Lung (tissue), 17 donors: ENCODE measurements at places on chromosomes 3 and 15. TPM values are rescaled to one million over a fixed set of nuclear protein-coding genes. Genes with fewer than 3 reads are reported as not detected.
A peak's percentile ranks its signal among the peaks of the same experiment; 100 is the strongest.

DNA sequence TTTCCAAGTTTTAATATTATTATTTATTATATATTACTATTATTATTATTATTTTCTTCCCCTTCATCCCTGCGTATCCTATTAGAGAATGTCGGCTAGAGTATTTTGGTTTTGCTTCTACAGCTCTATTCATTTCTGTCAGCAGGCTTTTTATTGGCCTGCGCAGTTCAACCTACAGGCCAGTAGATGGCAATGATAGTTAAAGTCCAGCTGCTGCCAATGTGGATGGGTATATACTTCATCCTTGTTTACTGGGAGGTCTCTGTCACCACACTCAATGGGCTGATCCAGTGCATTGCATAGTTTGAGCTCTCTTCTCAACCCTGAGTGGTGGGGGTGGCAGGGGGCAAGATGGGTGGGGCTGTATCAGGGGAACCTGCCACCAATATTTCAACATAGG, 799.8 kb downstream of the NSUN3 start:
- no peak overlapping the region for H3K27ac ChIP-seq
- H3K4me3 ChIP-seq = no peak overlapping the region
- H3K36me3 ChIP-seq = no peaks in the 10 kb centered on the region
- no peaks in the 10 kb centered on the region for H3K27me3 ChIP-seq
- no peaks in the 10 kb centered on the region for H3K4me1 ChIP-seq

- no peak overlapping the region for H3K4me3 ChIP-seq
- no peak overlapping the region for H3K27ac ChIP-seq
- no peaks in the 10 kb centered on the region for H3K27me3 ChIP-seq
Measured at GRCh38 chr3:43951813-43952212, 261.1 kb downstream of the ABHD5 start.

DNA sequence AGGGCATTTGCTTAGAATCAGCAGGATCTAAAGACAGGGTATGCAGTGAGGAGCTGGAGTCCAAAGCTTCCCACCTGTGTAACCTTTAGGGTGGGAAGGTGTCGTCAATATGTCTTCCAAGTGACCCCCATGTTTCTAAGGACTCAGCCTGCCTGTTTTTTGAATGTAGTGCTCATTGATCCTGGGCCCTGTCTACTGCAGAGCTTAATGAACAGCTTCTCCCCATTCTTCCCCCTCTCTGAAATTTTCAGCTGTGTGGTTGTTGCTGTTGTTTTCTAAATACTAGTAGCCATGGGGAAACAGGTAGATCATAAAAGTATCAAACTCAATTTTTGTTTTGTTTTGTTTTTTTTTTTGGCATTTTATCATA, 39.7 kb downstream of the MBNL1 start:
- H3K36me3 ChIP-seq = no peaks in the 10 kb centered on the region
- H3K27ac ChIP-seq = peak overlapping the region; percentile 85
- no peak overlapping the region for H3K4me3 ChIP-seq
- no peaks in the 10 kb centered on the region for H3K27me3 ChIP-seq

- no peak overlapping the region for H3K4me3 ChIP-seq
- H3K4me1 ChIP-seq = no peaks in the 10 kb centered on the region
- DNase-seq = no peak
- H3K36me3 ChIP-seq = no peaks in the 10 kb centered on the region
- no peak overlapping the region for H3K27ac ChIP-seq
Measured at GRCh38 chr3:189235214-189235613, 63.4 kb downstream of the TPRG1 start.

DNA sequence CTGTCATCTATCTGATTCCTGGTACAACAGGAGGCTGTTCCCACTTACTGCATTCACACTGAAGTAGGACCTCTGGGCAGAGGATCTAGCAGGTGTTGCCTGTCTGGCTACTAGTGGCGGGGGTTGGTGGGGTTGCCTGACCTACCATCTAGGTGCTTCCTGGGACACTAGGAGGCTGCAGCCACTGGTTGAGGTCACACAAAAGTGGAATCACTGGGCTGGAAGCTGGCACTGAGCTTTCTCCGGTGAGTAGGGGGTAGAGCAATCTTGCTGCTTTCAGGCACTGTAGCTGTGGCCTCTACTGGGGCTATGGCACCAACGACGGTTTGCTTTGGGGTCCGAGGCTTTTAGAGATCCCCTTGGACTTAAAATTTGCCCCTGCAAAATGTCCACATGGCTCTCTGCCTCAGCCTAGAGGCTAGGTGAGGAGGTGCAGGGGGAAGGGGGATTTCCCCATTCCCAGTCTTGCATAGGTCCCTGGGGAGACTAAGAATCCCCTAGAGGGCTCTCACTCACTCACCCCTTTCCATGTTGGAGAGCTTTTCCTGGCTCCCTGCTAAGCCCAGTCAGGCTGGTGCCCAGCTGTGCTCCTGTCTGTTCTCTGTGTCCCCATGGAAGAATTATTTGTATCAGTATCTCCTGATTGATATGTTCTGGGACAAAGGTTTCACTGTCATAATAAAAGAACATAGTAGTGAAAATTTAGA, 397.7 kb upstream of the EPHA6 start:
- no peaks in the 10 kb centered on the region for H3K27me3 ChIP-seq
- no peak overlapping the region for H3K27ac ChIP-seq
- DNase-seq = no peak
- no peak overlapping the region for H3K4me3 ChIP-seq
- H3K36me3 ChIP-seq = no peaks in the 10 kb centered on the region
- no peaks in the 10 kb centered on the region for H3K4me1 ChIP-seq

GRCh38 chr3:155070932-155071387, 9.2 kb upstream of the MME start:
- H3K36me3 ChIP-seq = no peaks in the 10 kb centered on the region
- H3K27me3 ChIP-seq = no peaks in the 10 kb centered on the region
- DNase-seq = no peak
- no peaks in the 10 kb centered on the region for H3K4me1 ChIP-seq
- H3K27ac ChIP-seq = no peak overlapping the region
- no peak overlapping the region for H3K4me3 ChIP-seq

GRCh38 chr3:133937756-133938601, 42.3 kb upstream of the RAB6B start:
- peaks cover 6% of the 10 kb centered on the region for H3K4me1 ChIP-seq
- no peak overlapping the region for H3K4me3 ChIP-seq
- H3K27me3 ChIP-seq = no peaks in the 10 kb centered on the region
- DNase-seq = peak; percentile 83
- no peak overlapping the region for H3K27ac ChIP-seq

DNA sequence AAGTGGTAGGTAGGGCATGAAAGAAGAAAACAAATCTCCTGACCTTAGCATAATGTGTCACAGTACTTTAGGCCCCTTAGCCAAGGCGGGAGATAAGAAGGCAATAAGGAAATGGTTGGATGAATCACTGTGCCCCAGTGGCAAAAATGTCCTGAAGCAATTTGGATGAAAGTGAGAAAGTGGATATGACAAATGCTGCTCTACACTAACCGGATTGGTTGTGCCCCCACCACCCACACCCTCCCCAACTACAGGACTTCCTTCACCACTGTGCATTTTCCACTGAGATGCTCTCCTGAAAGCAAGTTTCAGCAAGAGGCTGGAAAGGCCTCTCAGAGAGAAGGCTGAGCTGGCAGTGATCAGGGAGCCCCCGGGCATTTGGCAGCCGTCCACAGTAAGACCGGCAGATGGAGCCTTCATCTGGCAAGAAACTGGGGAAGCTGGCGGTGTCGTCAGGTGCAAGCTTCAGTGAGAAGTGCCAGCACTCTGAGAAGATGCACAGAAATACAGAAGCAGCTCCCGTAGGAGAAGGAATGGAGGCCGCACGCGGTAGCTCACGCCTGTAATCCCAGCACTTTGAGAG, 63.8 kb downstream of the ATP1B3 start:
- H3K27ac ChIP-seq = no peak overlapping the region
- no peaks in the 10 kb centered on the region for H3K36me3 ChIP-seq
- H3K4me1 ChIP-seq = no peaks in the 10 kb centered on the region
- peak; percentile 26 for DNase-seq
- H3K4me3 ChIP-seq = no peak overlapping the region
- no peaks in the 10 kb centered on the region for H3K27me3 ChIP-seq

The STAC gene
- 17.2 TPM for total RNA-seq

The CERS3 gene
- total RNA-seq = 0.23 TPM

DNA sequence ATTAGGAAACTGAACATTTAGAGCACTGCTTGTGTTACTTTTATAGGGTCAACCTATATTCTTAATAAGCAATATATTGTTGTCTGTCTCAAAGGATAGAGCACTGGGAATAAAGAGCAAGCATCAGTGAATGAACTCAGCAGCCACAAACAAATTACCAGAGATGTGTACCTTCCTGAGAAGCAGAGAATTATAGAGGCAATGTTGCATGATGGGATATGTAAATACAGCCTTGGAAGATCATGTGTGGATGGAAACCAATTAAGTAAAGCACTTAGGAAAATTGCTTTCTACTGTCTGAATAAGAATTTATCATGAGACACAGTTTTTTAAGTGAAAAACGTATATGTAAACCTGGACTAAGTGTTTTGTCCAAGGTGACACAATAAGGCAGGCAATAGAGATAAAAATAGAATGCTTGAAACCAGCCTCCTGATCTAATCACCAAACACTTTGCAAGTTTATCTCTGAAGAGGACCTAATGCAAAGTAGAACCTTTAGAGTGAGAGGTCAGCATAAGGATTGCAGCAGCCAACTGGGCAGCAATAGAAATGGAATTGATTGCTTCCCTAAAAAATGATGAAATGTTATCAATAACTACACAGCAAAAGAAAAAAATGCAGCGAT, 848.0 kb downstream of the TUSC7 start:
- no peak overlapping the region for H3K27ac ChIP-seq
- H3K36me3 ChIP-seq = no peaks in the 10 kb centered on the region
- DNase-seq = no peak
- no peak overlapping the region for H3K4me3 ChIP-seq

GRCh38 chr15:85616549-85617110, 178.1 kb downstream of the KLHL25 start:
- H3K27me3 ChIP-seq = no peaks in the 10 kb centered on the region
- DNase-seq = peak; percentile 88
- H3K4me3 ChIP-seq = no peak overlapping the region

- DNase-seq = peak; percentile 88
- no peaks in the 10 kb centered on the region for H3K36me3 ChIP-seq
Measured at GRCh38 chr3:69445024-69445423, 59.1 kb upstream of the FRMD4B start.

DNA sequence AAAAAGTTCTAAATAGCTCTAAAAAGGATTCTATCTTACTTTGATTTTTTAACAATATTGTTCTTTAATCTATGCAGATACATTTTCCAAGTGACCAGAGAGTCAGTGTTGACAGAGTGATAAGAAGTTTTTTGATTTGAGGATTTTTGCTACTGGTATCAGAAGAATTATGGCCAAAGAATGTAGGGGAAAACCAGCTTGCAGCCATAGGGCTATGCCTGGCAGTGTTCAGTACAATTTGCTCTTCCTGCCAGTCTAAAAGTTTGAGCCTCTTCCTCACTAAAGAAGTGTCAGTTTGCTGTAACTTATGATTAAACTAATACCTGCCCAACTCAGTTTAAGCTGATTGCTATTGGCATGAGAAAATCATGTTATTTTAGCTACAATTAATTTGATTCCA, 35.3 kb upstream of the FSIP1 start:
- no peak overlapping the region for H3K27ac ChIP-seq
- no peaks in the 10 kb centered on the region for H3K36me3 ChIP-seq
- H3K4me1 ChIP-seq = peaks cover 3% of the 10 kb centered on the region
- H3K27me3 ChIP-seq = no peaks in the 10 kb centered on the region
- no peak for DNase-seq

- no peaks in the 10 kb centered on the region for H3K4me1 ChIP-seq
- DNase-seq = peak; percentile 20
- no peaks in the 10 kb centered on the region for H3K27me3 ChIP-seq
- H3K36me3 ChIP-seq = no peaks in the 10 kb centered on the region
Measured at GRCh38 chr15:99536422-99537040, 29.3 kb upstream of the MEF2A start.

DNA sequence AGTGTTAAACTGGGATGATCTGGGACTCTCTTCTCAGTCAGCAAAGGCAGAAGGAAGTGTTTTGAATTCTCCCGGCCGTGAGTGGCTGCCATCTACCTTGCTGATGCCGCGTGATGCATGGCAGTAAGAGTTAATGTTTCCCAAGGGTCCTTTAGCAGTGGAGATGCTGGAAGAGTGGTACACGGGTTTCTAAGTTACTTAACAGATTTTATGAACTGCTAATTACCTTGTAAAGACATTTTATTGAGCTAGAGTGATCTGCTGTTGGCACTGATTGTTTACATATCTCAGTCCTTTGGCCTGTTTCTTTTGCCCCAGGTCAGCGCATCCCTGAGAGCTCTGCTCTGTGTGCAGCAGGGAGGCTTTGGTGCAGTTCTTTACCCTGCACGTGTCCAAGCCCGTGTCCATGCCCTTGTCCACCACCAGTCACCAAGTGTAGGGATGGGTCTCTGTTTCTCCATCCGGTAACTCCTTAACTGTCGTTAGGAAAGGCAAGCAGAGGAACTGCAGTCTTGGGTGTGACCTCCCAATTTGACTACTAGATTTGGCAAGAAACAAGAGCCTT, 172.3 kb downstream of the SLCO3A1 start:
- no peaks in the 10 kb centered on the region for H3K27me3 ChIP-seq
- H3K36me3 ChIP-seq = no peaks in the 10 kb centered on the region
- peaks cover 6% of the 10 kb centered on the region for H3K4me1 ChIP-seq
- H3K4me3 ChIP-seq = no peak overlapping the region
- DNase-seq = no peak

- no peak overlapping the region for H3K27ac ChIP-seq
- no peaks in the 10 kb centered on the region for H3K4me1 ChIP-seq
- no peak overlapping the region for H3K4me3 ChIP-seq
- H3K36me3 ChIP-seq = no peaks in the 10 kb centered on the region
- peak; percentile 88 for DNase-seq
Measured at GRCh38 chr3:37779289-37780152, 82.2 kb upstream of the CTDSPL start.

DNA sequence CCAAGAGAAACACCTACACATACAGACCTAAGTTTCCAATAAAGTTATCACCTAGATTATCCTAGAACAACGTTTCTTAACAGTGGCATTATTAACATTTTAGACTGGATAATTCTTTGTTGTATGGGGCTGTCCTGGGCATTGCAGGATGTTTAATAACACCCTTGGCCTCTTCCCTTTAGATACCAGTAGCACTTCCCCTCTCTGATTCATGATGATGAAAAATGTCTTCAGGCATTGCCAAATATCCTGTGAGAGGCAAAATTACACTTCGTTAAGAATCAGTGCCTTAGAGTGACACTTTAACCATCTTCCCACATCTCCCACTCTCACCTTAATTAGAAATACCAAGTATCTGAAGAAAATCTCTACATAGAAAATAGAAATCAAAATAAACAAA, 352.6 kb downstream of the CGGBP1 start:
- DNase-seq = no peak
- no peaks in the 10 kb centered on the region for H3K36me3 ChIP-seq
- no peaks in the 10 kb centered on the region for H3K27me3 ChIP-seq
- no peak overlapping the region for H3K27ac ChIP-seq
- no peaks in the 10 kb centered on the region for H3K4me1 ChIP-seq

GRCh38 chr3:104886220-104886995, 480.3 kb upstream of the ALCAM start:
- no peaks in the 10 kb centered on the region for H3K27me3 ChIP-seq
- DNase-seq = no peak
- no peaks in the 10 kb centered on the region for H3K4me1 ChIP-seq

GRCh38 chr3:123075359-123075758, 8.5 kb downstream of the PDIA5 start:
- DNase-seq = no peak
- no peak overlapping the region for H3K27ac ChIP-seq
- H3K4me1 ChIP-seq = peaks cover 12% of the 10 kb centered on the region
- no peaks in the 10 kb centered on the region for H3K27me3 ChIP-seq
- H3K4me3 ChIP-seq = no peak overlapping the region
- no peaks in the 10 kb centered on the region for H3K36me3 ChIP-seq

GRCh38 chr15:82306791-82307713, 42.2 kb downstream of the GOLGA6L10 start:
- no peak for DNase-seq
- H3K27me3 ChIP-seq = no peaks in the 10 kb centered on the region
- H3K36me3 ChIP-seq = no peaks in the 10 kb centered on the region
- no peak overlapping the region for H3K27ac ChIP-seq
- H3K4me1 ChIP-seq = no peaks in the 10 kb centered on the region

The DCBLD2 gene
- total RNA-seq = 83.8 TPM
